Mesendoderm (in vitro differentiated cells): ENCODE measurements at places on chromosomes 2 and 18.

- H3K27ac ChIP-seq, result no peak overlapping the region
- H3K27me3 ChIP-seq, result no peaks in the 10 kb centered on the region
- H3K4me3 ChIP-seq, result no peak overlapping the region
These were observed 110.6 kb upstream of the TNP1 start for GRCh38 chr2:216970359-216970915.

- no peaks in the 10 kb centered on the region for H3K4me1 ChIP-seq
- no peaks in the 10 kb centered on the region for H3K36me3 ChIP-seq
- no peak overlapping the region for H3K4me3 ChIP-seq
- H3K27me3 ChIP-seq, result no peaks in the 10 kb centered on the region
- DNase-seq, result no peak
- no peak overlapping the region for H3K27ac ChIP-seq
These were observed 41.2 kb downstream of the M1AP start for GRCh38 chr2:74606927-74607326.

DNA sequence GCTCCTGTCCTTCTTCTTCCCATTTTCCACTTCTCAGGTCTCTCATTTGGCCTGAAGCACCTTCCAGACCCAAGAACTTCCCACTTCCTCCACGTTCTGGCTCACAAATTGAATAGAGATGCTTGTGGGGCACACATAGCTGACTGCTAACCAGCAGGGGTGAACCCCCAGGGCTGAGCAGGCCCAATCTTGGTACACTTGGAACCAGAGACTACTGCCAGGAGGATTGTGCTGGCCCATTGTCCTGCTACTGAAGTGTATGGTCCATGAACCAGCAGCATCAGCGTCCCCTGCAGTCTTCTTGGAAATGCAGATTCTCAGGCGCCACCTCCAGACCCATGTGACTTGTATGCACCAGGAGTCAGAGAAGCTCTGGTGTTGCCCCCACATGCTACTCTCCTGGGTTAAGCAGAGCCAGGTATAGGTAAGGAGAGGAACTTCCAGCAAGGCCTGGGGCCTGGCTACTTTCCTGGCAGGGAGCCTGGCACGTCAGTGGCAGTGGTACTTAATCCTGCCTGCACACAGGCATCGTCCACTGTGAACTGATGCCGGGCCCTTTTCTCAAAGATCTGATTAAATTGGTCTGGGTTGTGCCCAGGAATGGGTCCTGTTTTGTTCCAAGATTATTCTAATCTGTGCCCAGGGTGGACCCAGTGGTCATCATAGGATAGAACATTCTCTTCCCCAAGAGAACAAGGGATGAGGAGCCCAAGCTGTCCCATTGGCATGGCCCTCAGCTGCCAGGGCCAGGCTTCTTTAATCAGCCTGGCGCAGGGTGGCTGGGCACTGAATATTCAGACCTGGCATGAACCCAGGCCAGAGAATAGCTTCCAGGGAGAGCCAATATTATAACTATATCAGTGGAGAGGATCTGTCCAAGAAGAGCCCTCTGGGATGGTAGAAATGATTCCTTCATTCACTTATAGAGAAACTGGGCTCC, 248.7 kb downstream of the SOX11 start:
- no peak overlapping the region for H3K4me3 ChIP-seq
- H3K36me3 ChIP-seq, result no peaks in the 10 kb centered on the region
- peaks cover 2% of the 10 kb centered on the region for H3K4me1 ChIP-seq
- no peak overlapping the region for H3K27ac ChIP-seq
- H3K27me3 ChIP-seq, result no peaks in the 10 kb centered on the region

- no peak for DNase-seq
- peaks cover 7% of the 10 kb centered on the region for H3K36me3 ChIP-seq
- H3K27ac ChIP-seq, result no peak overlapping the region
- no peaks in the 10 kb centered on the region for H3K4me1 ChIP-seq
- H3K4me3 ChIP-seq, result no peak overlapping the region
These were observed 14.1 kb downstream of the RIF1 start for GRCh38 chr2:151423760-151424159.

GRCh38 chr18:7626175-7626921, 59.2 kb downstream of the PTPRM start:
- H3K4me3 ChIP-seq, result no peak overlapping the region
- peaks cover 3% of the 10 kb centered on the region for H3K4me1 ChIP-seq
- H3K36me3 ChIP-seq, result no peaks in the 10 kb centered on the region
- no peak overlapping the region for H3K27ac ChIP-seq

DNA sequence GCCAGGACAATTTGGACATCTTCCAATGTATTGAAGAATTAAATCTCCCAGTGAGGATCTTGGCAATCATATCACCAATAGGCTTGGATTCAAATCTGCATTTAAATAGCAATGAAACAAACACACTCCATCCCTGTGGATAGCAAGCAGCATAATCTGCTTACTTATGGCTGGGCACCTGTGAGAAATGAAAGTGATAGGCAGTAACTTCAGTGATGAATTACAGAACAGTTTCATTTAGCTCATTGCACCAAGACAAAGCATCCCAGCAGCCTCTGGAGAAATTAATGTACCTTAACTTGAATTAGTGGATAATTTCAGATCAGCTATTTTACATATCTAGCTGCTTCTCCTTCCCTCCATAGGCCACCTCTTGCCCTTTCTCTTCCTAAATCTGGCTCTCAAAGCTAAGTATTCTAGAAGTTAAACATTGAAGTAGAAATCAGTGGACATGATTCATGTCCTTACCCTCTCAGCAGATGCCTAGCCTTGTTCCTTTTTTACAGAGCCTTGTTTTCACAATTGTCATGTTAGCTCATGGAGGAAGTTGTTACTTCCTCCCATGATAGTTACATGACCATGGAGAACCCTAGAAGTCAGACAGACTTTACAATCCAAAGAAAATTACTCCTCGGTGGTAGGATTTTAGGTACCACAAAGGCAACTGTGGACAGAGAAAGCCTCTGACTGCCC, 88.5 kb upstream of the TACR1 start:
- no peaks in the 10 kb centered on the region for H3K27me3 ChIP-seq
- H3K4me3 ChIP-seq, result no peak overlapping the region
- no peaks in the 10 kb centered on the region for H3K36me3 ChIP-seq
- DNase-seq, result no peak

- no peak for DNase-seq
- no peak overlapping the region for H3K4me3 ChIP-seq
- H3K4me1 ChIP-seq, result no peaks in the 10 kb centered on the region
- H3K27me3 ChIP-seq, result no peaks in the 10 kb centered on the region
- no peaks in the 10 kb centered on the region for H3K36me3 ChIP-seq
These were observed 161.8 kb downstream of the DCDC2C start for GRCh38 chr2:3864943-3865865.

- H3K27ac ChIP-seq, result no peak overlapping the region
- H3K4me3 ChIP-seq, result no peak overlapping the region
- H3K36me3 ChIP-seq, result no peaks in the 10 kb centered on the region
- DNase-seq, result peak; percentile 69
- H3K4me1 ChIP-seq, result no peaks in the 10 kb centered on the region
These were observed 106.8 kb downstream of the GRB14 start for GRCh38 chr2:164514491-164514890.

DNA sequence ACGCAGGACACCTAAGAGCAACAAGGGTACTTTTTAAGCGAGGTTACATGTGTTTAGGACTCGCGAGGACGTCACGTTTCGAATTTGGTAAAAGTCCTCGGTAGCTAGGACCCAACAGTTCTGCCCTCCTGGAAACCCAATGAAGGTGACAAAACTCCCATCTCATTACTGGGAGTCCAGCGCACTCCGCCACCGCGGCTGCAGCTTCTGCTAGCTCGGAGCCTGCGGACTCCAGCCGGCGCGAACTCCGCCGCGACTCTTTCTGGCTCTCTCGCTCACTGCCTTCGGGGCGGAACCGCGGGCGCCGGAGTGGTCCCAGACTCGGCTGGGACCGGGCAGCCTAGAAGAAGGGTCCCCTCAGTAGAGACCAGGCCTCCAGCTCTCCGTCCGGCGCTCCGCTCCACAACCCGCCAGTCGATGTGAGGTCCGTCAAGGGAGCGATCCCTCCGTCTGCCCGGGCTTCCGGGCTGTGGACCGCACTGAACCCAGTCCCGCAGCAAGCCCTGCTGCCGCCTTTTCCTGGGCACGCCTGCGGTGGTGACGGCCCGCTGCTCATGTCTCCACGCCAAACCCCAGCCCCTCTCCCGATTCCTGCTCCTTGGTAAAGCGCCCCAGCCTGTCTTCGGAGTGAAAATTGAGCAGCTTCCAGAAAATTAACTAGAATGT, 3.0 kb upstream of the OSR1 start:
- H3K36me3 ChIP-seq, result no peaks in the 10 kb centered on the region
- H3K27me3 ChIP-seq, result peaks cover 75% of the 10 kb centered on the region
- H3K4me3 ChIP-seq, result no peak overlapping the region
- H3K4me1 ChIP-seq, result peaks cover 4% of the 10 kb centered on the region

DNA sequence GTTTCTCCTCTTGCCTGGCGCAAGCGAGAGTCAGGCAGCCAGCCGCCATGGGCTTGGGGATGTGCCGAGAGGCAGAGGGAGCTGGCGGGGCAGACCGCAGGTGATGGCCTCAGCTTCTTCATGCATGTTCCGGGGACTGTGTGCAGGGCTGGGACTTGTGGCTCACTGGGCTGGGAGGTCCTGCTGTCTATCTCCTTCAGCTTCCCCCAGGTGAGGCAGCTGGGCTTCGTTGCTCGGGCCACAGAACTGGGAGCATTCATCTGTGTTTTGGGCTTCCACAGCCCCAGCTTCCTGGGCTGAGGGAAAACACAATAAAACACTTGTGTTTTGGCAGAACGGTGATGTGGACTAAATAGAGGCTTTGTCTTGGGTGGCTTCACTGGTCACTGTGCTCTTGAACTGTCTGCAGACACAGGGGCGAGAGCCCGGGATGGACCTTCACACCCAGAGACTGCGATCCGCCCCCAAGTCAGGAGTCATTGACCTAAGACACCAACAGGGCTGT, 93.5 kb downstream of the DYSF start:
- no peak overlapping the region for H3K4me3 ChIP-seq
- H3K4me1 ChIP-seq, result no peaks in the 10 kb centered on the region
- H3K27me3 ChIP-seq, result no peaks in the 10 kb centered on the region
- no peak for DNase-seq
- no peaks in the 10 kb centered on the region for H3K36me3 ChIP-seq

DNA sequence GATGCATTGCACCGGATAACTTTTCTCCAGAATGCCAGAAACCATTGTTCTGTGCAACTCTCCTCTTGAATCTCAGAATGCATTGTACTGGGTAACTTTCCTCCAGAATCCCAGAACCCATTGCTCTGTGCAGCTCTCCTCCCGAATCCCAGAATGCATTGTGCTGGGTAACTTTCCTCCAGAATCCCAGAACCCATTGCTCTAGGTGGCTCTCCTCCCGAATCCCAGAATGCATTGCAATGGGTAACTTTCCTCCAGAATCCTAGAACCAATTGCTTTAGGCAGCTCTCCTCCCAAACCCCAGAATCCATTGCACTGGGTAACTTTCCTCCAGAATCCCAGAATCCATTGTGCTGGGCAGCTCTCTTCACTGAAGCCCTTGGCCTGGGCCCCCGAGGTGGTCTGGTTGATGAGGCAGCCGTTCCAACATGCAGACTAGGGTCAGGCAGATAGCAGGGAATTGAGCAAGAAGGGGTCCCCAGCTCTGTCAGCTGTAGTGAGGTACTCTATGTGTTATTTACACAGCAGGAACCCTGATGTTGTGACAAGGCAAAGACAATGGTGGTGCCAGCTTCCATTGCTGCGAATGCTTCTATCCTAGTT, 9.4 kb downstream of the FOSL2 start:
- H3K27me3 ChIP-seq, result no peaks in the 10 kb centered on the region
- no peaks in the 10 kb centered on the region for H3K36me3 ChIP-seq
- no peak overlapping the region for H3K4me3 ChIP-seq
- H3K27ac ChIP-seq, result no peak overlapping the region
- no peak for DNase-seq

- no peak overlapping the region for H3K4me3 ChIP-seq
- H3K27ac ChIP-seq, result no peak overlapping the region
- peak; percentile 95 for DNase-seq
- no peaks in the 10 kb centered on the region for H3K36me3 ChIP-seq
These were observed 43.1 kb upstream of the SLC39A10 start for GRCh38 chr2:195613922-195614321.

DNA sequence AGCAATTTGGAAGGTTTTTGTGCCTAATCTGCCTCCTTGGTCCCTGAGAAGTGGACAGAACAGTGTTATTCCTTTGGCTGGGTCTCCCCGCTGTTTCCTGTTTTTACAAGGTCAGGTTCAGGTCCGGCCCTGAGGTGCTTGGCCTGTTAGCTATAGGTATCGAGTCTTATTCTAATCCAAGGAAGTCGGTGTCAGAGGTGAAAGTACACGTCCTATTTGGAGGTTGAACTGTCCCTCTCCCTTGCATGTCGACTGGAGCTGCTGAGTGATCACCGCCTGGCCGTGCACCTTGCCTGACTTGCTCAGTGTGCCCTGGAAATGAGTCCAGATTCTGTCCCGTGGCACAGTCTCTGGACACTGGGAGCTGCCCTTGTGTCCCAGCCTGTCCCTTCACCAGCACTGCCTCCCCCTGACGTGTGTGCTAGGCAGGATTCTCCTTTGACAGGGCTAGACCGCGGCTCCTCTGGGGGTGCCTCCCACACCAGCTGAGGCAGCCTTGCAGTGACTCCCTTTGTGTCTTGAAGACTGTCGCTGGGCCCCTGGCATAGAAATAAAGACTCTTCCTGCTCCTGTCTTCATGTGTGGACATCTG, 65.7 kb upstream of the RBM44 start:
- no peak overlapping the region for H3K27ac ChIP-seq
- no peaks in the 10 kb centered on the region for H3K36me3 ChIP-seq
- no peak overlapping the region for H3K4me3 ChIP-seq

DNA sequence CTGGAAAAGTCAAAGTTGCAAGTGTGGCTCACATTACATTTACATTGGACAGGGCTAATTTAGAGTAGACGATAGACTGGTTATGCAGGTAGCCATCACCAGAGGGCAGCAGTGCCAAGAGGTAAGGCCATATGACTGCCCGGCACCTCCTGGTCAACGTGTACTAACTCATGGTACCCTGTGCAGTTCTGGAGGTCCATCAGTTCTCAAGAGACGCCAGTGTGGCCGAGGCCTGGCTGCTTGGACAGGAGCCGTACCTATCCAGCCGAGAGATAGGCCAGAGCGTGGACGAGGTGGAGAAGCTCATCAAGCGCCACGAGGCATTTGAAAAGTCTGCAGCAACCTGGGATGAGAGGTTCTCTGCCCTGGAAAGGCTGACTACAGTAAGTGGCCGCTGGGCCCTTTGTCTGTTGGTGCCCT, 65.8 kb upstream of the EML6 start:
- H3K4me3 ChIP-seq, result no peak overlapping the region
- no peaks in the 10 kb centered on the region for H3K4me1 ChIP-seq

DNA sequence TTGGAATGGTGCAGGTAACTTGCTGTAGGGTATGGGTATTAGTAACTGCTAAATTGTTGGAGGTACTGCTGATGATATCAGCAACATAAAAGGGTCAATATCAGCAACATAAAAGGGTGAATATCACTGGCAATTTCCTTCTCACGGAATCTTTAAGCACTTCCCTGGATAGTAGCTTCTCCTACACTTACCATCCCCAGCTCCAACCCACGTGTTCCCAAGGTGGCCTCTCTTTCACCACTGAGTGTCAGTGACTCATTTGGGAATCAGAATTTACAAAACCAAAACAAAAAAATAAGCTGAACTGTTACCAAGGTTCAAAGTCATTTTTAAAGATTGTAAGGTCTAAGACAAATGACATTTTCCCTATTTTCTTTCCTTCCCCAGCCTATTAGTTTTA, 70.8 kb downstream of the LRP2 start:
- no peak overlapping the region for H3K4me3 ChIP-seq
- no peaks in the 10 kb centered on the region for H3K27me3 ChIP-seq
- no peak overlapping the region for H3K27ac ChIP-seq
- no peak for DNase-seq
- H3K4me1 ChIP-seq, result no peaks in the 10 kb centered on the region
- H3K36me3 ChIP-seq, result no peaks in the 10 kb centered on the region
